ENCODE measurements at places on chromosomes 6 and 20.

GRCh38 chr20:4805663-4806449, 84.1 kb downstream of the PRND start:
- DNase-seq = no peak

GRCh38 chr6:24918641-24919055, 17.1 kb downstream of the RIPOR2 start:
- DNase-seq = no peak

DNA sequence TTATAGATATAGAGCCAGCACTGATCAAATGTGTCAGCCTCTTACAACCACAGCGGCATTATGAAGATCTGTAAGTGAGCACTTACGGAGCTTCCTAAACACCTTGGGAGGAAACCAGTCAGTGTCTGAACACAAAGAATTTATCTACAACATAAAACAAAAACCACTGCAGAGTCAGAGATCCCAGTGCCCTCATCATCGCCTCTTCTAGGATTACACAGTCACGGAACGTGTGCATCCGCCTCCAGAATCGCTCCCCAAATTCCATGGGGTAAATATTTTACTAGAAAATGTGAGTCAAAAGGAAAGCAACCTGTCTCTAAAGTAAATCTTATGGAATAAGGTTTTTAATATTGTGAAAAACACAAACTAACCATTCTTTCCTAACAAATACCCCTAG, 243.6 kb downstream of the PACRG start:
- DNase-seq = no peak

DNA sequence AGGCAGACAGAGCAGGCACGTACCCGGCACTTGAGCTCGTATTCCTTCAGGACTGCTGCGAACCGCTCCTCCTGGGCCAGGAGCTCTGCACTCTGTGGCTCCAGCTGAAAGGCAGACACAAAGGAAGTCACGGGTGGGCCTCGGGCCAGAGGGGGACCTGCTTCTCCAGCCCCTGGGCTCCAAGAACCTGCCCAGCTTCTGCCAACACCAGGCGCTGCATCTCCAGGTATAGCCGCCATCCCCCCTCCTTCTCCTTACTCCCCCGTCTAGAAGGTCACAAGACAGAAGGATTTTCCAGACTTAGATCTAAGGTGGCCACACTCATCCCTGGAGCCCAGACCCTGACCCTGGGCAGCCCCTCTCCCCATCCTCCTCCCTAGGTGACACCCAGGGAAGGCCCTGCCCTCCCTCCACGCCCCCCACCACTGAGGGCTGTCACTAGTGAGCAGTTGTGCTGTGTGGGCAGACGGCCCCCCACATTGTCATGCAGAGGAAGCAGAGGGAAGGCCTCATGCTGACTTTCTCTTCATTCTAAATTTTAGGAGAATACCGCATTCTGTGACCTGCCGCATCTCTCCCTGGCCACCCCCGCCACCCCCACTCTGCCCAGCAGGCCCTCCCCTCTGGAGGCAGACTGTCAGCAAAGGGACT, 81.9 kb downstream of the GINS1 start:
- no peak for DNase-seq

DNA sequence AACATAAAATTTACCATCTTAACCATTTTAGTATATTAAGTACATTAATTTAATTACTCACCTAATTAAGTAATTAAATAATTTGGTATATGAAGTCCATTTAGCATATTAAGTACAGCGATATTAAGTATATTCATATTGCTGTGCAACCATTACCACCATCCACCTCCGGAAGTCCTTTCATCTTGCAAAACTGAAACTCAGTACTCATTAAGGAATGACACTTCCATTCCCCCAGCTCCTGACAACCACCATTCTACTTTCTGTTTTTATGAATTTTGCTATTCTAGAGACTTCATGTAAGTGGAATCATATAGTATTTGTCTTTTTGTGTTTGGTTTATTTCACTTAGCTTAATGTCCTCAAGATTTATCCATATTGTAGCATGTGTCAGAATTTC, 61.1 kb upstream of the GTSF1L start:
- DNase-seq = no peak

DNA sequence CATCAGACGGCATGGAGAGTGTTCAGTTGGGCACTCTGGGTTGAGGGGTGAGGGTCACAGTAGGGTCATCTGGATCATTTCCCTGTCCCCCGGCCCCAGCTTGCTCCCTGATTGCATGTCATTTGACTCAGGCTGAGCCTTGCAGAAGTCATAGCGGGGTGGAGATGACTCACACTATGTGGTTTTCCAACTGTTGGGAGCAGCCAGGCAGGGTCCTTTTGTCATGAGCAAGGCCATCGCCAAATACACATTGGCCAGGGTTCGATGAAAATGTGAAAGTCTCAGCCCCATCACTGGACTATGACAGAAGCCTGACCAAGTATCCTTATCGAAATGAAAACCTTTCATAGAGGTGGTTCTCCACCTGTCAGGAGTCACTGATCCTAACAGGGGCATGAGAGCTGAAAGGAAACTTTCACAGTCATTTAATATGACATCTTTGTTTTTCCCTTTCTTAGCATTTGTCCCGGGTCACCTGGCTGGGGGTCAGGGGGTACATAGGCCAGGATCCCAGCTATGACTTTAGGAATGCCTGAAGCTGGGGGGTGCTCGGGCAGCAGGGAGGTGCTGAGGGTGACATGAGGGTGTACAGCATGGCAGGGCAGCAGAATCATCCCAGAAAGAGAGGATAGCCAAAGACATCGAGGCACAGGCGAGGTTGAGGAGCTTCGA, 70.2 kb upstream of the CD93 start:
- peak; percentile 41 for DNase-seq

DNA sequence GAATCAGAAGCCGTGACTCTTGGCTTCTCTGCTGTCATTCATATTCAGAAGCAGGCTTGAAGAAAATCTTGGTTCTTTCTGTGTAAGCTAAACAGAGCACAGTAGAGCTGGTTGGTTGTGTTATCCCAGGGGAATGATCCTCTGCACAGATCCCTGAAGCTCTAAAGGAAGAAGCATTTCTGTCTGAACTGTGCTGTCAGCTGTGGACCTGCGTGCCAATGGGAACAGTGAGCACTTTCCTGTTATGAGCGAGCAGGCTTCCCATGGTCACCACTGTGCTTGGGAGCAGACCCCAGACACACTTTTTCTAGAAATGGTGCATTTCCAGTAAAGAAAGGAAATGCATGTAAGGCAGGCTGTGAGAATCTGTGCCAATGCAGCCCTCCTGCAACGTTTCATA, 490.2 kb downstream of the EPM2A start:
- DNase-seq = no peak

GRCh38 chr6:108797951-108798669, 50.1 kb upstream of the ARMC2 start:
- DNase-seq = no peak

- no peak for DNase-seq
Observed at GRCh38 chr6:29147074-29147473, 23.6 kb upstream of the OR2J2 start.

GRCh38 chr20:14055127-14055742, 59.9 kb downstream of the MACROD2 start:
- no peak for DNase-seq

DNA sequence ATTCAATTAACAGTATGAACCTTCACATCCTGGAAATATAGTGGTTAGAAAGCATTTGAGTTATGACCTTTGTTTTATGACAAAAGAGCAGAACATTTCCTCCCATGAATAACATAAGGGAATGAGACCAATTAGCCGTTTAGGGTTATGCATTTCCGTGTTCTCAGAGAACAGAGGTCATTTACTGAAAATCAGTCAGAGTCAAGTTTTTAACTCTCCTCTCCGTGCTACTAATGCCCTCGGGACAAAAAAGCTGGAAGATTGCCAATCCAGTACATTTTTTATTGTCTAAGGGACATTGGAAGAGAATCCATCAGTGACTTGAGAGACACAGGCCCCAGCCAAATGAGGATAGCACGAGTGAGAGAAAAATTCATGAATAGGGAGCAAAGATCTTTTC, 632.7 kb downstream of the RFPL4B start:
- DNase-seq = peak; percentile 12

DNA sequence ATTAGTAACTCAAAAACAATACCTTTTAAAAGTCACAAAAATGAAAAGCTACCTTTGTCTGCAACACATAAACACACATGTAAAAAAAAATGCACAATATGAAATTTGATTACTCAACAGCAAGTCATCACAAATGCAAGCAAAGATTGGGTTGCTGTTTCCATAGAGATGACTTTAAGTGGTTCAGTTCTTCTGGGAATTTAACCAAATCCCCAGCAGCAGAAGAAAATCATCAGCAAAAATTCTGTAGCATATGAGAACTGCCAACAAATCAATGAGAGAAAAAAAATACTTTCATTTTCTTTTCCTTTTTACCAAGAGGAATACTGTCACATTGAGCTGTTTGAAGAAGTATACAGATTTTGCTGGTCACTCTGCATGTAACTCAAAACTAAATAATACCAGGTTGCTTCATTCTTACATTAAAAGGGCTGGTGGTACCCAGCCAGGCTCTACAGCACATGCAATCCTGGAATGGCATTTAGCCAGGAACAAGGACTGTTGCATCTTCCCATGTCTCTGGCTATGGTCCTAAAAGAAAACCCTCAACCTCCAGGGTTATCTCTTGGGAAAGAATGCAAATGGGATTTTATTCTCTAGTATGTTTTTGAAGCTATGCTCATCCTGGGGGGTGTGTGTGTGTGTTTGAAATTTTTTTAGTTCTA, 158.3 kb downstream of the OPRM1 start:
- no peak for DNase-seq

- DNase-seq = no peak
Observed at GRCh38 chr6:101980924-101981323, 587.4 kb downstream of the GRIK2 start.

GRCh38 chr6:27838945-27839625, 73.1 kb downstream of the OR2B2 start:
- no peak for DNase-seq

DNA sequence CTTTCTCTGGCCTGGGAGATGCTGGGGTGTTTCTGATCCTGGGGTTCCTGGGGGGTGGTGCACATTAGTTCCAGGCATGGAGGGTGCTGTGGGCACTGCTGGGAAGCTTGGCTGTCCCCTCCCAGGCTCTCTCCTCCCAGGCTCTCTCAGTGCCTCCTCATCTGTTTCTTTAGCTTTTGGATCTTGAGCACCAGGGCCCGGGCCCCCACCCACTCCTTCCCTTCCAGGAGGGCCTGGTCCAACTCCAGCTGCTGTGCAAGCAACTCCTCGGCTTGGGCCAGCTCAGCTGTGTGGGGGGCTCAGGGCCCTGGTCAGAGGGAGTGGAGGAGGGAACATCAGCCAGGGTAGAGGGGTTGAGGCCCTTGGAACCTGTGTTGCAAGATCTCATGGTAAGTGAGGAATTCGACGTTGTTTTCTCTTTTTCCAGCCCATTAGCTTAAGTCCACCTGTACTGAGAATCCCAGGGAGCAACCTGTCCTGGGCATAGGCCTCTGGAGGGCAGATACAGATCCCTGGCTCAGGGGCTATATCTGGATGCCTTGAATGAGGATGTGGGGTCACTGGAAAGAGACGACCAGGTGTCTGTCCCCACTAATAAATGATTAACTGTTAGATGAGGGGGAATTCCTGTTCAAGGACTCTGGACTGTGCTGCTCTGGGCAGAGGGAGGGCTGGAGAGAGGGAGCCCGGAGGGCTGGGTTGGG, 34.5 kb upstream of the HLA-A start:
- DNase-seq = no peak

GRCh38 chr6:127641905-127642304, 64.9 kb downstream of the C6orf58 start:
- DNase-seq = no peak
